ENCODE measurements at places on chromosomes 5 and 9.

DNA sequence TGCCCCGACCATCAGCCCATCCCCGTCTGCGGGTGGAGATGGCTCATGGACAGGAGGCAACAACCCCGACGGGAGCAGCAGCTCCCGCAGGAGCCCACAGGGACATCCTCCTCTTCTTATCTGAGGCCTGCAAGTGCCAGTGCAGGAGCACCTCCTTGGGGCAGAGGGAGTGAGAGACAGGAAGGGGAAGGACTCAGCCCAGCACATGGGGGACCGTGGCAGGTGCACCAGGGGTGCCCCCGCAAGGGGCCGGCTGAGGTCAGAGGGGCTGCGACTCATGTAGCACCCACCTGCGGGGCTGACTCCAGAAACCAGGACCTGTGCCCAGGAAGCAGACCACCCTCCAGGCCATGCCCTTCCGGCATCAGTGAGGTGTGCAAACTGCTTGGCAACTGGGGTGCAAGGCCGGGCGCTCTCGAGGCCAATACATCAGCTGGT lies 259.8 kb upstream of the ADAMTS16 start:
- no peak for DNase-seq

DNA sequence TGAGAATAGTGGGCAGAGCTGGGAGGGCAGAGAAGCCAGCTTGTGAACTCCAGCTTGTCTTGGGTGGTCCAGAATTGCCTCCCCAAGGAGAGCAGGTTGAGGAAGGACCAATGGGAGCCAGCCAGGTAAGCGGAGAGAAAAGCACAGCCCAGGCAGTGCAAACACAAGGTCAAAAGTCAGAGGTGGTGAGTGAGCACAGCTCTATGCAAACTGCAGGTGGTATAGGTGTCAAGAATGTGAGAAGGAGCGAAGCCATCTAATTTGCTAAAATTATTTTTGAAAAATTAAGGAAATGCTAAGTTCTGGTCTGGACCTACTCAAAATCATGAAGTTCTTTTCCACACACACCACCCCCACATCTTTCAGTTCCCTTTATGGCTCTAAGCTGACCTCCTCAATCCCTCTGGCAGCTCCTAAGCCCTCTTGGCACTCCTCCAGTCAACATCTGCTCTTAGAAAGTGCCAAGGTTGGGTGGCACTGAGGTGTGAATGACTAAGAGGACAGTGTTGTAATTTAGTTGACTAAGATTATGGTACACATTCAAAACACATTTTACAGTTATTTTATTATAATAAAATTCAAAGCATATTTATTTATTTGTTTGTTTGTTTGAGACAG lies 6.6 kb upstream of the OTULINL start:
- DNase-seq = no peak

DNA sequence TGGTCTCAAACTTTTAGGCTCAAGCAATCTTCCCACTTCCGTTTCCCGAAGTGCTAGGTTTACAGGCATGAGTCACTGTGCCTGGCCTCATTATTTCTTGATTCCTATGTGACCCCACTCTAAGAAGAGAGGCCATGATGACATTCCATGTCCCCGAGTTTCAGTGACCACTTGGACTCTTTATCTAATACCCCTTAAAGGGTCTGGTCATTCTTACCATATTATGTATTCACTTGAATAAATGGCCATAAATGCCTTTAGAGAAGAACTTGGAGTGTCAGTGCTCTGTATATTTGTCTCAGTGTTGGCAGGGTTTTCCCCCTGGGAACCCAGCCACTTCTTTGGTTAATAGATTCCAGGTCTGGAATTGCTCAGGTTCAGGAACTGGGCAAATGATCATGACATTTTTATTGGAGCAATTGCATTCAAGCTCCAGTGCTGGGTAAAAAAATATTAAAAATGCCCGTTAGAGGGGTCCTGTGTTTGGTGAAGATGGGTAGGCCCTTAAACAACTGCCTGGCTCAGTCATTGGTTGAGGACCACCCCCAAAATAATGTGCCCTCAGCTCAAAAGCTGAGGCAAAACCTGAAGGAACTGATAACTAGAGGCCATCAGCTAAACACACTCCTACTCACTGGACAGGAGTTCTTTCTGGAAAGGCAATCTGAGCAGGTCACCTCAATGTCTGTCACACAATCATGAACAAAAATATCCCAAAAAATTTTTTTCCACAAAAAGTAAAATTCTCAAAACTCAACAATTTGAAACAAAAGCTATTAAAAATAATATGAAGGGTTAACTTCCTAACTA lies 186.6 kb upstream of the ZNF608 start:
- DNase-seq = no peak

- DNase-seq = no peak
Observed at GRCh38 chr9:106479679-106480078, 383.3 kb upstream of the ZNF462 start.

GRCh38 chr9:88952086-88952615 lies 39.1 kb upstream of the S1PR3 start:
- DNase-seq = no peak

- no peak for DNase-seq
Observed at GRCh38 chr5:174801798-174802197, 77.4 kb downstream of the MSX2 start.

DNA sequence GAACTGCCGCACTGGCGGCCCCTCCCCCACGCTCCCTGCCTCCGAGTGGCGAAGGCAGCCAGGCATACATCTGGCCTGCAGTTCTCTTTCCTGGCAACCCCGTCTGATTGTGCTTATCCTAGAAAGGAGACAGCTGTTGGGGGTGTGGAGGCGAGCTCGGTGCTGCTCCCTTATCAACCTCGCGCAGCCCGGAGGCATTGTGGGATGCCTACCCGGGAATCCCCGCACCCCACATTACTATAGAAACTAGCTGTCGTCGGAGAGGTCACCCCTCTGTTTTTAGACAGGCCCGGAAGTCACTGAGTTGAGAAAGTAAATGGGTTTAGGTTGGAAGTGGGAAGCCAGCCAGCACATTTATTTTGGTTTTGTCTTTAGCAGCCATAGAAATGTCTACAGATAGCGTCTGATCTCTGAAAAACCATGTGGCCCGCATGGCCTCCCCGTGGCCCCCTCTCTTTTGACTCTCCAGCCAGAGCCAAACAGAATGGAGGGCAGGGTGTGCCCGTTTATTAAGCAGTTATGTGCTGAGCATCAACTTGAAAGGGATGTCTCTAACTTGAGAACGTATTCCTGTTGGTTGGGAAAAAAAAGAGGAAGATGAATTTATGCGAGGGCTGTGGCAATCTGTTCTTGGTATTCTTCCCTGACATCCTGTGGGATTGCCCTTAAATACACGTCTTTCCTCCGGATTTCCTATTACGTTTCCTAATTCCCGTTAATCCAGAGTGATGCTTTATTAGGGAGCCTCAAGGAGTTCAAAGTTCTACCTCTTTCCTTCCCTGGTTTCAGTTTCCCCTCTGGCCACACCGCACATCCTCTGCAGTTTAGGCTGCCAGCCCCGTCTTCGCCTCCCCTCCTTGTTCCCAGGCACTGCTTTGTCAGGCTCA lies 3.9 kb downstream of the STC2 start:
- DNase-seq = peak; percentile 18

DNA sequence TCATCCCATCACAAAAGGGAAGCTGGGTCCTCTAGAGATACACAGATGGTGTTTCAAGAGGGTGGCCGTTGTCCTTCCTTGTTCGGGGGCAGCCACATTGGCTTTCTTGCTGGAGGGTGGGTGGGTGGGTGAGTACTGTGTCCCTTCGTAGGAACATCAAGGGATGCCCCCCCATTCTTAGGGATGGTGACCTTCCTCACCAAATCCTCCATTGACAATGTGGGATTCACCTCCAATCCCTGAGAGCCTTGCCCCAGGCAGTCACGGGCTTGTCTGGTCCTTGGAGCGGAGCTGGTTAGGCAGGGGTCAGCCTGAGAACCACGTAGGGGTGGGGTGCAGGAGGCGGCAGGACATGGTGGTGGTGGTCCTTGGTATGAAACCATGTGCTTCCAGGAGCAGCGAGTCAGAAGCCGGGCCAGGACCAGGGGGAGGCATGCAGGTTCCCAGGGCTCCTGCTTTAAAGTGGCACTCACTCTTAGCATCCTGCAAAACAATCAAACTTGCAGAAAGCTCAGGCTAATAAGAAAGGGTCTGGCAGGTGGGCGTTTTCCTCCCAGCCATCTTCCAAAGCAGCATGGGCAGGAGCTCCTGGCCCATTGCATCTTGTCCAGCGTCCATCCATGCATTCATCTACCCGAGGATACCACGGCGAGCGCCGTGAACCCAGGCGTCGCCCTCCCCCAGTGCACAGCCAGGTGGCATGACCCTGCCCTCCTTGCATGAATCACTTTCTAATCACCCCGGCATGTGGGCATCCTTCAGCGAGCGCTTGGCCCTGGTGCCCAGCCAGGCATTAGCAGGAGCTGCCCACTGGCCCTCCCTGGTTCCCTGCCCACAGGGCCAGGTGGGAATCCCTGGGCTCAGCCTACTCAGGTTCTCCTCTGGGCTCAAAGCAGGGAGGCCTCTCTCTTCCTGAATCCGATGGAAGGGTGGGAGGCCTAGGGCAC lies 76.4 kb downstream of the NTNG2 start:
- no peak for DNase-seq
